ENCODE measurements at places on chromosomes 1 and 21.

DNA sequence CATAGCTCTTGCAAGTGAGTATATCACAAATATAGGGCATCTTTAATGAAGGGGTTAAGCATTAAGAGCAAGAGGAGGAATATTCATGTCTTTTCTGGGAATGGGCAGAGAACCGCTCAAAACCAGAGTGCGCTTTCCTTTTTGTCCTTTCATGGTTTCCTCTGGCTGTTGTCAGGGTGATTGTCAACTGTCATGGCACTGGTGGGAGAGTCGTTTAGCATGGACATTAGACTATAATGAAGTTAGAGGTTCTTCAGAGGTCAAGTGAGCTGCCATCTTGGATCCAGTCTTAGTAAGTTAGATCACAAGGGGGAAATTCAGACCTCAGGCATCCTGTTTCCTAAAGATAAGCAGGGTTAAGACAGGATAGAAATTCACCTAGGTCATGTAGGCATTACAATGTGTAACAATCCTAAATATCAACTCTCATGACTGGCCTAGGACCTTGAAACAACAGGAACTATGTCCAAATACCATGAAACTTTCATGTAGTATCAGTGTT is 12.1 kb upstream of the COA6 start:
- DNase-seq, result no peak

DNA sequence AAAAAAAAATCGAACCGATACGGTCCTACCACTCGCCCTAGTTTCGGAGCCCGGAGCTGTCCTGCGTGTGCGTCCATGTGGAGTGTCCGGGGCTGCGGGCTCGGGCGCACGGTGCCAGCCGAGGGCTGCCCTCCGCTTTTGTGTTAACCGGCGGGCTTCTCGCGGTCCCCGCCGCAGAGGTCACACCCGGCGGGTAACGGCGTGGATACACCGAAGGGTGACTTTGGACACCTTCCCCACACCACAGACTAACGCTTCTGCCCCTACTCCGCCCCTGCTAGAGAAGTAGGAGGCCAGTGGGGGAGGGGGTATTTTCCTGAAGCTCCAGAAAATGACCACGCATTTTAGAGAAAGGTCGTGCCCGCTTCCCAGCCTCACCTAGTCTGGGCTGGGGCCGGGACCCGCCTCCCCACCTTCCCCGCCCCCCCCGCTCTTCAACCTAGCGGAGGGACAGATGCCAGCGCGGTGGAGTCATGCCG is 609 bp upstream of the ATF3 start:
- DNase-seq, result peak; percentile 71

DNA sequence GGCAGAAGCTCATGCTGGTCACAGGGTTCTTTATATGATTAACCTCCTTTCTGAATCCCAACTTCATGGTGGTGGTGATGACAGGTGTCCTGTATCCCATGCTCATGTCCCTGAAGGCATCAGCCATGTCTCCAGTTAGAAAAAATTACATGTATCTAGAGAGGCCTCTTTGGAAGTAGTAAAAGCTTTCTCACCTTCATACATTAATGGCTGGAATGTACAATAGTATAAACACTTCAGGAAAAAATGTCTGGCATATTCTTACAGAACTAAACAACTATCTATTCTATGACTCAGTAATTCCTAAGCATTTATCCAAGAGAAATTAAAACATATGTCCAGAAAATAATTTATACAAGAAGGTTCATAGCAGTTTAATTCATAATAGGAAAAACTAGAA is 34.0 kb downstream of the ADAM30 start:
- DNase-seq, result no peak

DNA sequence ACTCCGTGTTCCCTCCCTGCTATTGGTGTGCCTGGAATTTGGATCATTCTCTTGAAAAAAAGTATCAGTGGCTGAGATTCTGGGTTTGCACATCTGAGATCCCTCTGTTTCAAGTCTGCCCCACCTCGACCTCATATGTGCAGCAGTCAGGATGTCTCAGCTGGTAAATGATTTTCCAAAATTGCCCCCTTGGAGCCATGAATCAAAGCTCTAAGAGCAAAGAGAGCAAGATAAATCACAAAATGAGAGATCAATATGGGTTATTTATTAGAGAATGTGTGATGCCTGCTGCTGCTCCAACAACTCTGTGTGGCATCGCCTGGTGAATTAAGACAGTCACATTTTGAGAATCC is 8.5 kb downstream of the CRP start:
- DNase-seq, result no peak

- DNase-seq, result no peak
Measured at GRCh38 chr1:179166663-179167417, 62.6 kb downstream of the ABL2 start.

DNA sequence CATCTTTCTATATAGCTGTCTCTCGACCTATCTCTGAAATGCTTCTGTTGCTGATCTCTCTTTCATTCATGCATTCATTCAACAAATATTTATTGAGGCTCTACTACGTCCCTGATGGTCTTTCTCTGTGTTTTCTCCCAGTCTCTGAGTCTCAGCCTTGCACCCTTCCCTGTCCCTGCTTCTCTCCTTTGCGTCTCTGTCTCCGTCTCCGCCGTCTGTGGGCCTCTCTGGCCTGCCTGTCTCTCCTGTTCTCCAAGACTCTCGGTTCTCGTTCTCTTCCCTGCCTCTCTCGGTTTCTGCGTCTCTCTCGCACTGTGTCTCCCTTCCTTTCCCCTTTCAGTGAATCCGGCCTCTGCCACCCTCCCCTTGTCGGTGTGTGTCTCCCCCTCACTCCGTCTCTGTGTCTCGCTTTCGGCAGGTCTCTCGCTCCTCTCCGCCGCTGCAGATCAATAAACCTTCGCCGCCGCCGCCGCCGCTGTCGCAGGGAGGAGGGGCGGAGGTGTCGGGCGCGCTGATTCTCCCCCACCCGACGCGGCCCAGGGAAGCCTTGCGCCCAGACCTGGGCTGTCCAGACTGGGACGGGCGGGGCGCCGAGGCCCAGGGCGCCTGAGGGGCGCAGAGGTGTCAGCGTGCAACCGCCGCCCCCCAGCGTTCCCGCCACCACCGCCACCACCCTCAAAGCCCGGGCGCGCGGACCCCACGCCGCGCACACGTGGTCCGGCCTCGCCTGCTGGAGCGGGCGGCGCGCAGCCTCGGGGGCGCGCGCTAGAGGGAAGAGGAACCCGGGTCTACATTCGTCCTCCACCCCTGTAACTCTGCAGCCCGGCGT is 3.0 kb downstream of the EFNA3 start:
- peak; percentile 66 for DNase-seq

GRCh38 chr1:181087400-181087901 is 1.0 kb upstream of the IER5 start:
- DNase-seq, result no peak

- DNase-seq, result no peak
Measured at GRCh38 chr1:29641921-29642320, 405.6 kb downstream of the PTPRU start.

DNA sequence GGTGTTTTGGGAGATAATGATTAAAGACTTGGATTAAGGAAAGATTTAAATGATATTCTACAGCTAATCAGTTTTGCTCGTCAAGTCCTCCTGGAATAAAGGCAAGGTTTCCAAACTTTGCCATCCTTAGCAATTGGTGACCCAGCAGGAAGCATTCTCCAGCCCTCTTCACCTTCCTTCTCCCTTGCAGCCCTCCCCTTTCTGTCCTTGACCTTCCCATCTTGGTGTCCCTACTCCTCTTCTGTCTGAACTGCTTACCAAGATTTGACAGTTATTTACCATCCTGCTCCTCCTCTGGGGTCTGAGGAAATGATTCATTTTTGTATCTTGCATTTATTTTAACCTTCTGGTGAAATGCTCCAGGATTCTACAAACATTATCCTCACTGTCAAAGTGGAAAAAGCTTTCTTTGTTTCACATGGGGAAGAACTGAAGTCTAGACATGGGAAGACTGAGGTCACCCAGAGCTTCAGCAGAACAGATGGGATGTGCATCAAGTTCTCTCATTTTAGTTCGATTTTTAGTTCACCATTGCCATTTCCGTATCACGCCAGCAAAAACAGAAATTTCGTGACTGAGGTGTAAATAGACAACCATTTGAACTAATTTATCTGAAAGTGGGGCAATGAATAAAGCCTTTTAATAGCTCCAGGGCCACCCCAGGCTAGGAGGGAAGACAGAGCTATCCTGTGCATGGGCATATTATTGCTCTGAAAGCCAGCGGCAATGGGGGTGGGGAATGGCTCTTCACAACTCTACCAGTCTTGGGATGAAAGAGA is 504.4 kb upstream of the PLXNA2 start:
- DNase-seq, result no peak

DNA sequence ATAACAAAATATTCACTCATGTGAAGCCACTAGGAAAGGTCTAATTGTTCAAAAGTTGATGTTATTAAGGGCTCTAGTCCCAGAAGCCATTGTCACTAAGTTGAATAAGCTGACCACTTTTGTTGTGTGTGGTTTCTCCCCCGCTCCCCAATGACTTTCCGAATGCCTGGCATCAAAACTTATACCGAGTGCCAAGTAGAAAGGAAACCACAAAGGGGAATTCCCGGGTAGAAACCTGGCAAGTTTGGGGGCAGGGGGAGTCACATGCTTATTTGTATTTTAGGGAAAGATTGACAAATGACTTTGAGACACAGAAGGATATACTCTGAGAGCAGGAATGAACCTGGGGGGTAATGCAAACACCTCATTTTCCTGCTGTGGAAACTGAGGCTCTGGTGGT is 154.1 kb downstream of the TGFBR3 start:
- DNase-seq, result no peak

- DNase-seq, result no peak
Measured at GRCh38 chr1:15997637-15998280, 6.3 kb upstream of the SRARP start.

DNA sequence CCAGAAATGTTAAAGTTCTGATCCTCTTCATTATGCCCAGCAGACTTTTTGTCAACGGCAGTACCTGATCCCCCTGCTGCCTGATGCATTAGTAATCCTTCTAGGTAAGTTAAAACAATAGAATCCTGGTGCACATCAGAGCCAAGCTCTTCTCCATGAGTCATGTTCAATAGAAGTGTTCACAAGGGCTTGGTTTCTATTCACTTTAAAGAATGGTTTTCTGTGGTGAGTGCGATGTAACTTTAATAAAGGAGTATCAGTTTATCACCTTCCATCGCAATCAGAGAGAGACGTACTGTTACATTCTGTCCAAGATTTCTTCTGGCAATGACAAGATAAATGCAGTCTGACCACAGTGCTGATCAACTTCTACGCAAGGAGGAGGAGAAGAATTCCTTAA is 96.8 kb downstream of the NRIP1 start:
- no peak for DNase-seq

GRCh38 chr1:201795066-201795465 is 33.9 kb upstream of the IPO9 start:
- peak; percentile 15 for DNase-seq

GRCh38 chr1:91754816-91755580 is 131.0 kb downstream of the TGFBR3 start:
- no peak for DNase-seq
